ENCODE measurements at places on chromosomes 1 and 21.

- DNase-seq: no peak
Measured at GRCh38 chr21:27426196-27426595, 459.3 kb upstream of the ADAMTS5 start.

GRCh38 chr1:67834246-67834877 lies 1.1 kb upstream of the GNG12 start:
- no peak for DNase-seq

DNA sequence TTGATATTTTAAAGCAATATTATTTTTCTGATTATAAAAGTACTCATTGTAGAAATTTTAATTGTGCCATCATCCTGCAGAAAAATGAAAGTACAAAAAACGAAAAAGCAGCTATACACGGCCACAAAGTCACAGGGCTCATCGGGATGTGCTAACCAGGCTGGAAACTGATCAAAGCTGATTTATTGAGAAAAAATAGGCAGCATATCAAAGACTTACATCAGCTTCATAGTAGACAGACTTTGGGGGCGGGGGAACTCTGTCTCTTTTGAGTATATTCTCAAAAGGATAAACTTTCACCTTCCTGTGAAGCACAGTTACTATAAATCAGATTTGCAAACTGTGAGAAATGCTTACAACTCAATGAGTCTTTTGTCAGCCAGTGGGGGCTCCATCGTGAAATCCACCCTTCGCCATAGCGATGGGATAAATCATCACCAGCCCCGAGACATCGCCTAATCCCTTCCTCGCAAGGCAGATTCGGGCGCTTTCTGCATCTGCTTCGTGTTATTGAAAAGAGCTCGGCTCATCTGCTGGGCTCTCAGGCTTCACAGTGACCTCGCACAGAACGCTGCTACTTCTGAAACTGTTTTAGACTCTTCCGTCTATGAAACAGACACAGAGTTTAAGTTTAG lies 69.2 kb upstream of the ERG start:
- DNase-seq: peak; percentile 23

- DNase-seq: no peak
Measured at GRCh38 chr21:45448810-45449657, 44.1 kb downstream of the COL18A1 start.

DNA sequence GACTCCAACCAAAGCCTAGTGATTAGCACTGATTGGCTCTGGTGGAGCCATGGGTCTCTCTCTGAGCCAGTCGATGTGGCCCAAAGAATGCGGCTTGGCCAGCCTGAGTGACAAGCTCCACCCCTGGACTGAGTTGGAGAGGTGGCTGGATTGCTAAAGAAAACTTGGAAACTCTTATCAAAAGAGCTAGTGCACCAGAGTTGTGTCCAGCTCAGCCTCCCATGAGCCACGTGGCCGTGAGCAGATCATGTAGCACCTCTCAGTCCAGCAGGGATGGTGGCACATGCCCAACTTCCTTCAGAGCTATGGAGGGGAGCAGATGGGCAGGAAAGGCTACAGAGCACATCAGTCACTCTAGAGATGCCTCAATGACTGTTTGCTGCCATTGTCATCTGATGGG lies 142.8 kb upstream of the VAMP3 start:
- no peak for DNase-seq

DNA sequence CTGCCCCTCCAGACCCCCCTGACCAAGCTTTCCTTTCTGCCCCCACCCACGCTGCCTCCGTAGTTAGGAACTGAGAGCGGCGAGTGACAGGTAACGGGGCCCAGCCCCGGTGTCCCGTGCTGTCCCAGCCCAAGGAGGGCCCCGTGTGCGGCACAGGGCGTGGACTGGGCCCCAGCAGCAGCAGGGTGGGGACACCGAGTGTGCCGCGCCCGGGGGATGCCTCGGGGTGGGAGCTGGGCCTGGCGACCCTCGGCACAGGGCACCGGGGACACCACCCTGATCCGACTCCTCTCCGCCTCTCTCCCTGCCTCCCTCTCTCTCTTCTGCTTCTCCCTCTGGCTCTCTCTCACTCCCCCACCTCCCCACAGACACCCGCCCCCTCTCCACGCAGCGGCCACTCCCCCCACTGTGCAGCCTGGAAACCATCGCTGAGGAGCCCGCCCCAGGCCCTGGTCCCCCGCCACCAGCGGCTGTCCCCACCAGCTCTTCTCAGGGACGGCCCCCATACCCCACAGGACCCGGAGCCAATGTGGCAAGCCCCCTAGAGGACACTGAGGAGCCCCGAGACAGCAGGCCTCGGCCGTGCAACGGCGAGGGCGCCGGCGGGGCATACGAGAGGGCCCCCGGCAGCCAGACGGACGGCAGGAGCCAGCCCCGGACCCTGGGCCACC lies 22.7 kb downstream of the PANK4 start:
- DNase-seq: no peak

- DNase-seq: peak; percentile 62
Measured at GRCh38 chr1:205458777-205459566, 3.1 kb upstream of the BLACAT1 start.

GRCh38 chr1:164733734-164734133 lies 174.8 kb downstream of the PBX1 start:
- no peak for DNase-seq

GRCh38 chr21:45325206-45326168 lies 37.8 kb upstream of the POFUT2 start:
- no peak for DNase-seq

- DNase-seq: no peak
Measured at GRCh38 chr1:57229998-57230397, 193.9 kb downstream of the DAB1 start.

DNA sequence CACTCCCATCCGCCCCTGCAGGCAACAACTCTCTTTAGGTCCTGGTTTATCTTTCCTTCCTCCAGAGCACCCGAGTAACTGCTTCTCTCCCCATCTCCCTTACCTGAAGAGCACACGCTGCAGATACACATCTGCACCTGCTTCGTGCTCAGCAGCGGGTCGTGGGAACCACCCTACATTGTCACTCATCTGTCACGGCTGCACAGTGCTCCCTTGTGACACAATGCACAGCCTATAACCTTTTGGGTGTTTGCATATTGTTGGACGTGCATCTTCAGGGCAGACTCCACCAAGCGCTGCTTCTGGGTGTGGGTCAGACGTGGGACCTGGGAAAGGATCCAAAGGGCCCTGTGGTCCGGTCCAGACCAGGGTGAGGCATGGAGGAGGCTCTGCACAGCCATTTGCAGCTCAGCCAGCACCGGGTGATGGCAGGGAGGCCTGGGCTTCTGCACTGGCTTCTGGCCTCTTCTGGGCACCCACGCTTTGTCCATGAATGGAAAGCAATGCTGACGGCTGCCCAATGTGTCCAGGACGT lies 42.5 kb downstream of the WDR4 start:
- DNase-seq: no peak

GRCh38 chr21:28805885-28806284 lies 186.8 kb downstream of the LTN1 start:
- peak; percentile 87 for DNase-seq

- DNase-seq: peak; percentile 57
Measured at GRCh38 chr1:51423073-51423821, 92.9 kb upstream of the TTC39A start.

DNA sequence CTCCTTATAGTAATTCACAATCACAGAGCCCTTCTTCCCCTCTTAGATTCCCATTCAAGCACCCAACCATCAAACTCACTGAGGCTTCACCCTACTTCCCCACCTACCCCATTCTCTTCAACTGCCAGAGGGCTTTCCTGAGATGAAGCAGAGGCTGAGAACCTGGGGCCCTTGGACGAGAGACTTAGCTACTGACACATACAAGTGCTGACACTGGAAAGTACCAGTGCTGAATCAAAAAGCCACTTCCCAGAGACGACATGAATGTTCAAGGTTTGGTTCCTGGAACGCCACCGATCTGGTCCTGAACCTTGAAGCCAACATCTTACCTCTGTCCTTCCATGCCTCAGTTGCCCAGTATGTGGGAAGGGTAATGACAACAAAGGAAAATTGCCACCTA lies 16.6 kb upstream of the RAP1A start:
- DNase-seq: no peak
